ENCODE measurements at places on chromosomes 13 and 19.

GRCh38 chr13:91346062-91346461, 1.4 kb upstream of the MIR17HG start:
- peak; percentile 50 for DNase-seq

DNA sequence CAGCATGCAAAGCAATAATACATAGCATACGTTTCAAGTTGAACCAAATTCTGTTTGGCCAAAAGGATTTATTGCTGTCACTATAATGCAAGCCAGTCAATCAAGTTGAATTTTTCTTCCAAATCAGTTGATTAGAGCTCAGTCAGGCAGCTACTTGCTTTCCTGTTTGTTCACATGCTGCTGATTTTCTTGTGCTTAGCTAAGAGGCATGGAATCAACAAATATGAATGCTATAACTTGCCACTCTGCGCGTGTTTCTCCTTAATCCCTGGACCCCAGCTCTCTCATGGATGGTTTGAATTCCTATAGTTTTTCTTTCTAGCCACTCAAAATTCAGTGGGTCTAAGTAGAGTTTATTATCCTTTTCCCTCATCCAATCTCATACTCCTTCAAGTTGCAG, 311.3 kb downstream of the KLF5 start:
- DNase-seq = no peak

DNA sequence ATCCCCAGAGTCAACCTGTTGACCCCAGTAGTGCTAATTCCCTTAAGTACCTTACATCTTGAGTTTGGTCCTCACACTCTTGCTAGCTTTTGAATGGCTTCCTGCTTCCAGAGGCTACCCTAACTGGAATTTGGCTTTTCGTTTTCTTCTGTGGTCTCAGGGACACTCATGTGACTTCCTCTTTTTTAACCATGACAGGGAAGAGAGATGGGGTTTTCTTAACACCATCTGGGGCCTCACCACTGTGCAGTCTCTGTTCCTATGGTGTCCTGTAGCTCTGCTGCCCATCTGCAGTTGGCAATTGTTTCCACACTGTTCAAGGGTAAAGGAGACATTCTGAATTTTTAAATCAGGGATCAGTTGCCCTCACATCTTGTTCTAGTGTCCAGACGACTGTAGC, 66.7 kb downstream of the SLC10A2 start:
- DNase-seq = no peak

GRCh38 chr13:73194310-73194709, 135.5 kb downstream of the KLF5 start:
- no peak for DNase-seq

DNA sequence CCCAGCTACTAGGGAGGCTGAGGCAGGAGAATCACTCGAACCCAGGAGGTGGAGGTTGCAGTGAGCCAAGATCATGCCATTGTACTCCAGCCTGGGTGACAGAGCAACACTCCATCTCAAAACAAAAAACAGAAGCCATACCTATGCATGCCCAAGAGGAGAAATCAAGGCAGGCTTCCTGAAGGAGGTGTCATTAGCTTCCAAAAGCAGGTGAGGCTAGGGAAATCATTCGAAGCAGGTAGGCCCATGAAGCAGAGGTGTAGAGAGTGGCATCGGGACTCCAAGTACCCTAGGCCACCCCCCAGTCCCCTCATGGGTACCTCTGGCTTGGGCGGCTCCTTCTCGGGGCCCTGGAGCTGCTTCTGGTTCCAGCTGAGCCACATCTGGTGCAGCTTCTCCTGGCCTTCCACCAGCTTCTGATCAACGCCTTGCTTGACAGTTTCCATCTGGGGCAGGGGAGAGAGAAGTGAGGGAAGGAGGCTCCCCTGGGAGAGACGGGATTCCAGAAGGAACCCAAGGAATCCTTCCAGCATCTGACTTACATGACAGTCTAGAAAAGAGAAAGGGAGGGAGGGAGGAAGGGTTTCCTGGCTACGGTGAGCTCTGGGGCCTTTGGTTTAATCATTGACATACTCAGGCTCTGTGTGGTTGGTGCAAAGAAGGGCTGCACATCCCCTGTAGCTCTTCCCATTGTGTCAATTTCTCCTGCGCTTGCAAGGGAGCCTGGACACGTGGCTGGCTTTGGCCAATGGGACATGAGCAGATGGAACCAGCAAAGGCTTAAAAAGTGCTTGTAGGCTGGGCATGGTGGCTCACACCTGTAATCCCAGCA, 13.1 kb upstream of the TICAM1 start:
- DNase-seq = no peak

GRCh38 chr19:18731562-18732008, 48.1 kb downstream of the CRTC1 start:
- no peak for DNase-seq
